Breast epithelium (tissue), 4 donors: ENCODE measurements at places on chromosomes 2 and 18.

DNA sequence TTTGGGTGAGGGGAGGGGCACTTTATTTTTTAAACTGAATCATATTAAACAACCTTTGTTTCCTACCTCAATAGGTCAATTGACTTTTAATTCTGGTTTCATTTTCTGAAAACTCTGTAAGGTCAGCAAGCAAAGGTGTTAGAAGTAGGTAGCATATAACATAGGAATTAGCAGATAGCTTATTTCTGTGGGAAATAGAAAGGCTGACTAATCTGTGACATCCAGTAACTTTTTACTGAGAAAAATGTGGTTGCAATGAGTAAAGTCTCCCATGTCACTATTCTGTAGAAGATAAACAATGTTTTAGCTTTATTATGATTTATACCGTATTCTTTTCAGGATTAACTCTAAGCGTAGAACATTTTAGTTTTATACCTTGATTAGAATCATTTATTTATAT, 240.4 kb downstream of the PLCL1 start:
- DNase-seq: no peak

GRCh38 chr18:77067291-77068061, 65.1 kb downstream of the MBP start:
- DNase-seq: no peak

- DNase-seq: no peak
These were observed 8.6 kb downstream of the FAM124B start for GRCh38 chr2:224393157-224393872.

- DNase-seq: no peak
These were observed 1.7 kb downstream of the TMSB10 start for GRCh38 chr2:84906900-84907714.

DNA sequence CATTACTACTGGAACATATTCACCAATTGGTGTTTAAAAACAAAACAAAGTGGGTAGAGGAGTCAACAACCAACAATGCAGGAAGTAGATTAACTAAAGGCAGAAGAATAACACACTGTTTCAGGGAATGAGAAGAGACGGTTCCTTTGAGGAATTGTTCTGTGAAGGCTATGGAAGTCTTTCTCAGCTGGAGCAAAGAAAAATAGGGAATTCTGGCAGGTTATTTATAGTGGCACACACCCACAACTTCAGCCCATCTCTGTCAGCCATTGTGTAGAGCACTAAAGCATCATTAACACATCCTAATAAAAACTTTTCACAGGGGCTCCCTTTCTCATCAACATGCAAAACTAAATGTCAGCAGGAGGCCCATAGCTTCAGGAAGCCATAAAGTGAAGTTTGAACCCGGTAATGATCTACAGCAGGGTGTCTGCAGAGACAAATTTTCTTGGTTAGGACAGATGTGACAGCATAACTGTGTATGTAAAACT, 113.6 kb downstream of the CDH2 start:
- no peak for DNase-seq

DNA sequence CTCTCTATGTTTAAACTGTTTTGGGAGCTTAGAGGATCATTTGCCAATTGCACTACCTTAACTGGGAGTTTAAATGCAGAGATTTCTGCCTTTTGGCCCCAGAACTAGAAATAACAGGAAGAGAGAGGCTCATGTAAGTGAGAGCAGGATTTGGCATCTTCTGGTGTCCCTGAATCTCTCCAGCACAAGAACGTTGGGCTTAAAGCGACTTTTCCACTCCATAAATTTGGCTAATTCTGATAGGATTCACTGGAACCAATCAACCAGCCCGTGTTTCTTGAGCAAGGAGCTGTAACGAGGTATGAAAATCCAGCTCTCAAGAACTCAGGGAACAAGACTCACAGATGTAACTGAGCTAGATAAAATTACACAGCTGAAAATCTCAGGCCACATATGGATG, 181.0 kb downstream of the C1D start:
- no peak for DNase-seq
